Caki2 (cell line): ENCODE measurements at places on chromosomes 5 and 9. TPM values are rescaled to one million over a fixed set of nuclear protein-coding genes. Genes with fewer than 3 reads are reported as not detected.
A peak's percentile ranks its signal among the peaks of the same experiment; 100 is the strongest.

- no peak for DNase-seq
These were observed 359.1 kb downstream of the ARHGEF28 start for GRCh38 chr5:73985145-73985544.

DNA sequence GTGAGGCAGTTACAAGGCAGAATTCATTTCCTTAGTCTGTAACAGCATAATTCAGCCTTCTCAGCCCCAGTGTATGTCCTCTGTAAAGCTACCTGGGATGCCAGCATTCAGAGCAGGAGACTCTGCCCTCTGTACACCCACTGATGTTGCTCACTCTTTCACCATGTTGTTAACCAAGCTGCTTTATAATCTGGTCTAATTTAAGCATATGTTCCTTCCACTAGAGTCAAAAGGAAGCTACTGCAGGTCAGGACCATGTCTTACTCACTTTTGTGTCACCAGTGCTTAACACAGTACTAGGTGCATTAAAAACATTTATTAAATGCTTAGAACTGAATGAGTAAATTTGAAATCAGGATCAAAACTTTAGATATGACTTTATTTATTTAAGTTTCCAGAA, 185.6 kb downstream of the FBXL17 start:
- DNase-seq = no peak

- peak; percentile 57 for DNase-seq
These were observed 129.7 kb upstream of the BOD1 start for GRCh38 chr5:173746047-173746646.

DNA sequence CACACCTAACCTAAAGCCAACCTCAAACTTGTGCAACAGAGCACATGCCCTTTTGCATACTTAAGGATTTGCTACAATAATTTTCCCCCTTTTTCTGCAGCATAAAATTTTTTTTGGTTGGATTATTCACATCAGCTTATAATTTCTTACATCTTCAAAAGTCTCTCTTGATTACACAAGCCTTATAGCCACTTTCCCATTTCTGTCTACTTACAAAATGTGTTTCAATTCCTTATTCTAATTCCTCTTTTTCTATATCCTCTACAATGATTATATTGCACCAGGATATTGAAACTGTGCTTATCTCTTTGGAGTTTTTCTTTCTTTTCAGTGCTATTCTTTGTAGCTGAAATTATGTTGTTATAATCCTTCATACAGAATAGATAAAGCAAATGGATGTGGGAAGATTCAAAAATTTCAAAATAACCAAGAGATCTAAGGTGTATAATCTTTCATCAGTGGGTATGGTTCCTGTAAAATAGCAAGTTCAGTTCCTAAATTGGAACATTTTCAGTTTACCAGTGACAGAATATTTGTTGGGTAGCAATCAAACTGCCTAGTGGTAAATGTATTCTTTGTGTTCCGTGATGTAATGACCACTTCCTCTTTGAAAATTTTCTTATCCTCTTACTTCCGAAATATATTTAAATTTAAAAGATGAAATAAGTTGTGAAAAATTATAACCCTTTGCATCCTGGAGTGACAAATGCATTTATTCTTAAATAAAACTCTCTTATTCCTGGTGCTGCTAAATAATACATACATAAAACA, 386.8 kb upstream of the CHD1 start:
- no peak for DNase-seq

DNA sequence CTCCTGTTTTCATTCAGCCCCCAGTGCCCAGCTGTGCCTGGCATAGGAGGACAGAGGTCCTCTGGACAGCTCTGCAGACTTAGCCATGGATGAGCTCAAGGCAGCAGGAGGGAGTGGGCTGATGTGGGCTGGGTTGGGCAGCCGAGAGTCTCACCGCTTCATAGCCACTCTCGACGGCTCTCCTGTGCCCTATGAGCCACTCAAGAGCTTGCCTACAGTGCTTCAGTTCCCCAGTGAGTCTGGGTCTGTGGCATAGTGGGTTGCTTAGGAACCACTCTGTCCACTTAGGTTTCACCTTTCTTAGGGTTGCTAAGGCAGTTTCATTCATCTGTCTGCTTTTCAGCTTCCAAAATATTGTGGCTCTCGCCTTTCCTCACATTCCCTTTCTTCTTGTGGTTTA, 296.8 kb downstream of the ICE1 start:
- DNase-seq = no peak

DNA sequence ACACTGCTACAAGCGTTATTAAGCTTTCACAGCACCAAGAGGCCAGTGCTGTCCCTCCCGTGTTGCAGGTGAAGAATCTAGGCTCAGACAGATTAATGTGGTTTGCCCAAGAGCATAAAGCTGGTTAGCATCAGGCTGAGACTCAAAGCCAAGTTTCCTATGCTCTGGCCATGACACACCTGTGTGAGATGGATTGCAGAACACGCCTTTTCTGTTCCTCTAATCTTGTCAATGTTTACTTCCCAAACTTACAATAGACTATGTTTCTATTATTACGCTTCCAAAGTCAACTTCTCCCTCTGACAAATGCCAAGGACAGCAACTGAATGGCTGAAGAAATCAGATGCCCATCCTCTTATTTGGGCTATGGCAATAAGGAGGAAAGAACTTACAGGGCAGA, 138.4 kb upstream of the SLIT3 start:
- no peak for DNase-seq

- DNase-seq = no peak
These were observed 40.3 kb downstream of the KCNN2 start for GRCh38 chr5:114402206-114402605.

DNA sequence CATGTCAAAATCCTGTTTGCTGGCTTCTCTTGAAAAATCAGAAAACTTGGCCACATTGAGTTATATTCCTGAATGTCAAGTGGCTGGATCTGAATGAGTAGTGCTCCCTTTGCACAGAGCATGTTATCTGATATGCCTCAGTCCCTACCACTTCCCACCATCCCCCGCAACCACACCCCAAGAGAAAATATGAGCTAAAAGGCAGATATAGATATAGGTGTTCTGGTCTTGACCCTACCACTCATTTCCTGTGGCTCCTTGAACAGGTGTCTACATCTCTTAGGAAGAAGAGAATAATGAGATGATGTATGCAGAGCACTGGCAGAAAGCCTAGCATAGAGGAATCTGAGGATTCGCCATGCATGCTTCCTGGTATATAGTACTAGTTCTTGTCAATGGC, 6.6 kb upstream of the CYSTM1 start:
- DNase-seq = no peak

DNA sequence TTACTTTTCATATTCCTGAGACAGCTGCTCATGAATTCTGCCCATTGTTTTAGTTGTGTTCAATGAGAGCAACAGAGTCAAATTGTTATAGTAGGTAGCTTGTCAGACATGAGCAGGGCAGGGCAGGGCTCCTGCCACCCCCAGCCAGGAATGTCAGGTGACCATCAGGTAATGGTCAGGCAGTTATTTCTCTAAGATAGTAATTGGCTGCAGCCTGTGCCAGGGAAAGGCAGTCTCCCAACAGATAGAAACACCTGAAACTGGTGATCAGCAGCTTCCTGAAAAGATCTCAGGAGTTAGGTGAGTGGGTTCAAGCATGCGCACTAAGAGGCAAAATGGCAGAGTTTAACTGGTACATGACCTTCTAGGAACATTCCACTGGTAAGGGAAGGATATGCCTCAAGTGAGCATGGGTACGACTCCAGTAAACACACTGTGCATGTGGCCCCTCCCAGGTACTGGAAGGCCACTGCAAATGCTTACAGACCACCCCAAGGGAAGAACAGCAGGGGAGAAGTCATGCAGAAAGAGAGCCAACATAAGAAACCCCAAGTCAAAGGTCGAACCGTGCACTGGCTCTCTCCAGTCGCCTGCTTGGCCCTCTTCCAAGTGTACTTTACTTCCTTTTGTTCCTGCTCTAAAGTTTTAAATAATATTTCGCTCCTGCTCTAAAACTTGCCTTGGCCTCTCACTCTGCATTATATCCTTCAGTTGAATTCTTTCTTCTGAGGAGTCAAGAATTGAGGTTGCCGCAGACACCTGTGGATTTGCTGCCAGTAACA, 25.1 kb downstream of the CARTPT start:
- no peak for DNase-seq

- no peak for DNase-seq
These were observed 115.2 kb downstream of the SIL1 start for GRCh38 chr5:139082813-139083498.

- DNase-seq = peak; percentile 98
These were observed at the start of gene ARRDC3 for GRCh38 chr5:91383027-91383955. ARRDC3 (minus strand) TSS chr5:91383317; CDS start chr5:91383092, 225 bp downstream.

- no peak for DNase-seq
These were observed 30.8 kb upstream of the SUSD3 start for GRCh38 chr9:93027750-93028149.

The SPINK4 gene
- total RNA-seq = not detected in 2 replicates

The DCTN3 gene
- 90.1 and 110 TPM in 2 replicates for total RNA-seq

The PRUNE2 gene
- 6.6 TPM in 1 of 2 replicates, not detected in the other for total RNA-seq

The SHISAL2B gene
- not detected in 2 replicates for total RNA-seq

The CDKN2A gene
- total RNA-seq = not detected in 2 replicates

The DNAH5 gene
- total RNA-seq = 1.8 and 4.6 TPM in 2 replicates

The CARTPT gene
- not detected in 2 replicates for total RNA-seq

The SPATA31E1 gene
- total RNA-seq = not detected in 2 replicates

The FOXI1 gene
- not detected in 2 replicates for total RNA-seq

The C9orf50 gene
- not detected in 2 replicates for total RNA-seq

The NEURL1B gene
- total RNA-seq = 9.7 and 13.8 TPM in 2 replicates
